GM04503 (cell line): ENCODE measurements at places on chromosomes 2 and 18.

DNA sequence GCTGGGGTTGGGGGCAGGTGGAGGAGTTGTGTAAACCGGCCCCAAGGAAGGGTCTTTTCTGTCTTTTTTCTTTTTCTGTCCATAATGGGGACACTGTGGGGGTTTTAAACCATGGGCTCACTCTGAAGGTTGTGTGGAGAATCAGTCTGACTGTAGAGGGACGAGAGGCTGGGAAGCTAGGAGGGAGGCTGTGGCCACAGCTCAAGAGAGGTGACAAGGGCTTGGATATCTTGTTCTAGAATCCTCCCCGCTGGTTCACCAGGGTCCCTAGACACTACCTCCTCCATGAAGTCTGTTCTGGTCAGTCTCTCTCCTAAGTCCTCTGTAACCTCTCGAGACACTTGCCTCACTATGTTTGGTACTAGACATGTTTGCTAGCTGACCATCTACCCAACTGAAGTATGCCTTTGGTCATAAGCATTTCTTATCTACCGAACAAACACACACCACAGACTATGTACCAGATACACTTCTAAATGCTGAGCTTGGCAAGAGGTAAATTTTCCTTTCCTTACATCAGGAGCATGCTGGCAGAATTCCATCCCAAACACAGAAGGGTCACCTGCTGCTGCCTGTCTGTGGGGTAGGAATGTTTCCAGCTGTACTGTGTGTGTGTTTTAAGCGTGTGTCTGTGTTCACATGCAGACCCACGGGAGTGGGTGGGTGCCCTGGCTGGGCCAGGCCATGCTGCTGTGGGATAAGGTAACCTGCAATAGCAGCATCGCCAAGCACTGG lies 69.6 kb upstream of the MGAT4A start:
- no peak for DNase-seq

GRCh38 chr18:8277270-8277669 lies 332.0 kb upstream of the RAB12 start:
- no peak for DNase-seq

- DNase-seq, result no peak
Measured at GRCh38 chr2:3126171-3126910, 251.3 kb downstream of the EIPR1 start.

DNA sequence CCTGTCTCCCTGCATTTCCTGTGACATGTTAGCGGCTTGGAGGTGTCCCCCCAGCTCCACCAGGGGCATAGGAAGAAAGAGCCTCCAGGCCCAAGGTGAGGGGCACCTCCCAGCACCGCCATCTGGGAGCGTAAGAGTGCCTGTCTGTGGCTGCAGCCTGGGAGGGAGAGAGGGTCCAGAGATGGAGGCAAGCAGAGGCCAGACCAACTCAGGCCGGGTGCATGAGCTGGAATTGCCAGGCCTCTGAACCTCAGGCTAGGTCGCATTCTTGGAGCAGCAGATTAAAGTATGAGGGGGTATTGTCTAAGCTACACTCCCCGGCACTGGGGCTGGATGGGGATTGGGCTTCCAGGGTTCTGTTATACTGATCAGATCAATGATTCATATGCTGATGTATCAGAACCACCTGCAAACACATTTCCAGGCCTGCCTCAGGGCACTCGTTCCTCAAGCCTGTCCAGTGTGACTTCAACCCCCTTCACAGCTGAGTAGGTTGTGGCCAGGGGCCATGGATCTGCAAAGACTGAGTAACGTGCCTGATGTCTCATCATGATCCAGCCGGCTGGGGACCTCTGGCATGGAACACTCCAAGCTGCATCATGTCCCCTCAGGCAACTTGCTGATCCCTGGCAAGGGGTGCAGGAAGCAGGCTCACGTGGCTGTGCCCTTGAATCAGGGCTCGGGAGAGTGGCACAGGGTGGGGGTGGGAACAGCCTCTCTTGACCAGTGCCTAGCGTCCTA lies 73.2 kb downstream of the HS1BP3 start:
- no peak for DNase-seq

DNA sequence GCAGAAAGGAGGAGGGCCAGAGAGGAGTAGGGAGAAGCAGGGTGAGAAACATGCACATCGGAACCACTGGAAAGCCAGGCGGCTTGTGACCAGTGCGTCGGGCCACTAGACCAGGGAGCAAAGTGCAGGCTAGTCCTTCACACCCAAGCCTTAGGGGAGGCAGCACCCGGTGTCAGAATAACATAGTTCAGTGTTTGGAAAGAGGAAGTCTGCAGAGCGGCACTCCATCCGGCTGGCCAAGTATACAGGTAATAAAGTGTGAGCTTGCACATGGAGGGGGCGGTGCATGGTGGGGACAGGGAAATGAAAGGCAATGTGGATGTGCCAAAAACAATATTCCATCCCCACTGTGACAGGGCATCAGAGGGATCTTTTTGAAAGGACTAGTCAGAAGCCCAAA lies 69.7 kb downstream of the ZNF521 start:
- no peak for DNase-seq

DNA sequence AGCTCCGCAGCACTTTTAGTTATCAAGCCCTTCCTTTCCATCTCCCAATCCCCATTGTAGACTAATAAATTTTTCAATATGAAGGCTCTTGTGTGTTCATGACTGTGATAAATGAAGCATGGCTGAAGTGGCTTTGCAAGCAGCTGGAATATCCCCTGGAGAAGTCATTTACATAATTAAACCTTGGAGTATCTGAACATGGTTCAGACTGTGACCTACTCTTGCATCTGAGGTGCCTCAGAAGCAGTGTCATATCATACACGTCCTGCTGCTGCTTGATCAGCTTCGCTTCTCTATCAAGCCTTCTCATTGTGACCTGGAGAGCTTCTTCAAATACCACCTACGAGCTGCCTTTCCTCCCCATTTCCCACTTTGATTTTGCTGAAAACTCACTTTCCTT lies 48.4 kb upstream of the ZNF397 start:
- no peak for DNase-seq

- DNase-seq, result no peak
Measured at GRCh38 chr2:151987484-151987883, 111.4 kb downstream of the CACNB4 start.

- DNase-seq, result no peak
Measured at GRCh38 chr2:74577448-74577847, 22.9 kb downstream of the DOK1 start.

DNA sequence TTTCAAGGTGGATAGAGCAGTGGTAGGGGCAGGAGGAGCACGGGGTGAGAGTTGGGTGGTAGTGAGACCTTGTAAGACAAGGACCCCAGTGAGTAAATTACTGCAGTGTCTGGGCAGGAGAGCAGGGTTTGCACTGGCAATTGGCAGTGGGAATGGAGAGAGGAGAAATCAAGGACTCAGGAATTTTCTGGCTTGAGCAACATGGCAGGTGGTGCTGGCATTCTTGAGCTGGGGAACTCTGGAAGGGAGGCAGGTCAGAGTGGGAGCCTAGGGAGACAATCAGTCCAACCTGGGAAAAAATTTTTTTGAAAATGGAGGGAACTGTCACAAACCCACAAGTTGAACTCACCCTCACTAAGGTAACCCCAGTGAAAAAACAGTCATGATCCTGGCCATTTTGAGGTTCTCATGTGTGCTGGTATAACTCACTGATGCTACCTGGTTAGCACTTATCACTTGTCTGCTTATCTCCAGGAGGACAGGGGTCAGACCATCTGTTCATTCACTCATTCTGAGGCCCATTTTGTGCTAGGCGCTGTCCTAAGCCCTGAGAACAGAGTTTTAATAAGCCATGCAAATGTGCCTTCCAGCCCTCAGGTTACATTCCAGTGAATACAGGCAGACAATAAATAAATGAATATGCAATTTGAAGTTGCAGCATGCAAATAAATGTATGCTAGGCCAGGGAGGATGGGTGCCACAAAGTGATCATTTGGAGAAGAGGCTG lies 92.2 kb upstream of the SEC11C start:
- DNase-seq, result no peak
